ENCODE measurements at places on chromosomes 3 and 15.

GRCh38 chr3:133927540-133928066 lies 31.9 kb upstream of the RAB6B start:
- DNase-seq: no peak

- DNase-seq: no peak
Observed at GRCh38 chr3:113461488-113461887, 20.2 kb upstream of the CFAP44 start.

DNA sequence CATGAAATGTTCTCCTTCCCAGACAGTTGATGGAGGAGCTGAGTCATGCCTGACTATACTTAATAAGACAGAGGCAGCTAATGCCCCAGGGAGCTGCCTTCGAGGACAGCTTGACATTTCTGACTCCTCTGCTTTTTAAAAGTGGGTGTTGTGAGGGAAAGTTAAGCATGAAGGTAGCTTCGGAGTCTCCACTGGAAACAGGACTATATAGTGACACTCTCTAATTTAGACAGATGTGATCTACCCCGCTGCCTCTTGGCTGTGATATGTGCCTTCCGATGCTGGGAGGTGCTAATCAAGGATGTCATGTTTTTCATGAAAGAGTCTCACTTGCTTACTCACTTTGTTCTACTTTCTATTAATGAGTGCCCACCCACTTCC lies 72.7 kb downstream of the IL1RAP start:
- no peak for DNase-seq

DNA sequence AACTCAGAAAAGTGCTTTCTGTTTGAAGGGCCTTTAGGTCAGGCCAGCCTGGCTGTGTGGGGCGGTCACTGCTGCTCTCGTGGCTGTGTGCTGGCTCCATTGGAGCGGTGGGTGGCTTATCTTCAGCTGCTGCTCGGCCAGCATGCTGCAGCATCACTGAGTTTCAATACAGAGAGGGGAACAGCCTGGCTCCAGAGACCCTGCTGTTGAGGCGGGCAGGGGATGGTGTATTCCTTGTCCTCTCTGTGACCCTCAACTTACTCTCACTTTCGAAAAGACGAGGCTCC lies 248.5 kb upstream of the ONECUT1 start:
- no peak for DNase-seq

DNA sequence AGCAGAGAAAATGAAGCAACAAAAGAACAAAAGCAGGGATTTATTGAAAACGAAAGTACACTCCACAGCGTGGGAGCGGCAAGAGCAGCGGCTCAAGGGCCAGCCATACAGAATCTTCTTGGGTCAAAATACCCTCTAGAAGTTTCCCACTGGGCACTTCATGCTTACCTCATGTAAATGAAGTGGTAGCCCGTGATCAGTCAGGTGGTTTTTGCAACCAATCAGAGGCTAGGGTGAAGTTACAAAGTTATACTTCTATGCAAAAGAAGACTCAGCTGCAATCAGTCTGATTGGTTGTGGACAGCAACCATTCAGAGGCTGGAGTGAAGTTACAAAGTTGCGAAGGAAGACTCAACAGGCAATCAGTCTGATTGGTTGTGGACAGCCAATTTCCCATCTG lies 37.8 kb upstream of the TRH start:
- no peak for DNase-seq
